8988T (cell line): ENCODE measurements at places on chromosomes 16 and 17.
A peak's percentile ranks its signal among the peaks of the same experiment; 100 is the strongest.

- DNase-seq, result no peak
These were observed 591 bp downstream of the PSMD7 start for GRCh38 chr16:74297145-74297665.

- no peak for DNase-seq
These were observed 34.2 kb downstream of the CFAP20 start for GRCh38 chr16:58094791-58095574.

DNA sequence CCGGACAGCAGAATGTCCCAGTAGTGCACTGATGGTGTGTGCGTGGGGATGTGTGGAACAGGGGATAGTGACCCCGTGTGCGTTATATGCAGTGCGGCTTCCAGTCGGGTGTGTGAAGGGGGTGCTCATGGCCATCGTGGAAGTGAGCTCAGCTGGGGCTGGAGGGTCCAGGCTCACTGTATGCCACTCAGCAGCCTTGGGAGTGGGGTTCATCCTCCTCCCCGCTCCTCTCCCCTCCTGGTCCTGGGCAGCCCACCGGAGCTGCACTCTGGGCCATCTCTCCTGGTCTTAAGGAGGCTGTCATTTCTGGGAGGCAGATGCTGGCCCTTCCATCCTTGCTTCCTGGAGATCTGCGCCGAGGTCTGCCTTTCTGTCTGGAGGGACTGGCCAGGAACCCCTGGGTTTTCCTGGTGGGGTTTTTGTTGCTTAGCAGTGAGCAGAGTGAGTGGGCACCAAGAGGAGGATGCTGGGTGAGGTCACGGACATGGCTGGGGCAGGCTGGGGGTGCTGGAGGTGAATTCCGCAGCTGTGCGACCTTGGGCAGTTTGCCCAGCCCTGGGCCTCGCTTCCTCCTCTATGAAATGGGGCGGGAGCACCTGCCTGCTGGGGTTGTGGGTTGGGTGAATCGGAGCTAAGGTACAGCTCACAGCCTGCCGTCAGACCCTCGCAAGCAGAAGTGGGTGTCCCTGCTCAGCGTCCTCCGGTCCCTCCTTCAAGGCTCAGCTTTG lies 164.1 kb downstream of the SEC14L1 start:
- DNase-seq, result no peak

DNA sequence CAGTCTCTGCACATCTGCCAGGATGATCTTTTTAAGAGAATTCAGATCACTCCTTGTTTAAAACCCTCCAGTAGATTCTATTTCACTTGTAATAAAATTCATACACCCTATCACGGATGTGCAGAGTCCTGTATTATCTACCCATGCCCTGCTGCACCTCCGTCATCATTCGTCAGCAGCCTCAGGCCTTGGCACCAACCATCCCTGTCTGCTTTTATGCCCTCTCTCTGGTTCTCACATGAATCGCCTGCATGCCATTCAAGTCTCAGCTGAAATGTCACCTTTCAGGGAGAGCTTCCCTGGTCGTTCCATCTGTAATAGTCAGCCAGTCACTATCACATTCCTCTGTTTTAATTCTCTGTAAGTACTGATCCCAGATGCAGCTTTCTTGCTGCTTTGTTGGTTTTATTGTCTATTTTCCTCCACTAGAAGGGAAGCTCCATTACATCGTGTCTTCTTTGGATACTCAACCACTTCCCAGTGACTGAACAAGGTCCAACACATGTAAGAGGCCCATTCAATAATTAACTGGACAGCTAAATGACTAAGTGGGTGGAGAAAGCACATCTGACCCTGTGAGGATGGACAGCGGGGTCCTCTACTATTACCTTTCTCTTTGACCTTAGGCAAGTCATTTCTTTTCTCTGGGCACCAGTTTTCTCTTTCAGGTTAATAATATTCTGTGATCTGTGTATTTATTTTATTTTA lies 81.2 kb upstream of the GOT2 start:
- no peak for DNase-seq

DNA sequence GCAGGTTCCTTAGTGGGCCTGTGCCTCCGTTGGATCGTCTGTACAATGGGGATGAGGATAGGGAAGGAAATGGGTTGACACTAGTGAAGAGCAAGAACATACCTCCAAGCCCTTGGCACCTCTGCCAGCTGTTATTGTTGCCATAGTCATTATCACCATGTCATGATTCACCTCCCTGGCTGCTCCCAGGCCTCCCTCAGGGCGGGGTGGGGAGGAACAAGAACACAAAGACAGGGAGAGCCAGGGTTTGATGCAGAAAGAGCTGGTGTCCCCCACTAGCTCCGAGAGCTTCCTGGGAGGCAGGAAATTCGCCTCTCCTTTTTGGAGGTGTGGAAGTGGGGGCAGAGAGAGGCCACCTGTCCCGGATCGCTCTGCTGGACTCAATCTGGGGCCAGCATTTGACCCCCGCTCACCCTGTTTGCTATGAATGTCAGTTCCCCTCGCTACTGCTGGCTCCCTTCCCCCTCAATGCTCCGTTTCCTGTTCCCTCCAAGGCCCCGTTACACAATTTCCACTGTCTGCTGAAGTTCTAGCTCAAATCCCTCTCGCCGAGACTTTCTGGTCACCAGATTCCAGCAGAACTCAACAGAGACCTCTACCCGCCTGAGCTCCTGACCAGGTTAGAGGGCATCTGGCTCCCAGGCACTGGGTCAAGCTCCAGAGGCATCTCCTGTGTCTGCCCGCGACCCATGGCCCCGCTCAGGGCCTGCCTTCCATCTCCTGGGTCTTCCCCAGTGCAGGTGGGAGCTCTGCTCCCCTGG lies 9.1 kb downstream of the TIMP2 start:
- no peak for DNase-seq

DNA sequence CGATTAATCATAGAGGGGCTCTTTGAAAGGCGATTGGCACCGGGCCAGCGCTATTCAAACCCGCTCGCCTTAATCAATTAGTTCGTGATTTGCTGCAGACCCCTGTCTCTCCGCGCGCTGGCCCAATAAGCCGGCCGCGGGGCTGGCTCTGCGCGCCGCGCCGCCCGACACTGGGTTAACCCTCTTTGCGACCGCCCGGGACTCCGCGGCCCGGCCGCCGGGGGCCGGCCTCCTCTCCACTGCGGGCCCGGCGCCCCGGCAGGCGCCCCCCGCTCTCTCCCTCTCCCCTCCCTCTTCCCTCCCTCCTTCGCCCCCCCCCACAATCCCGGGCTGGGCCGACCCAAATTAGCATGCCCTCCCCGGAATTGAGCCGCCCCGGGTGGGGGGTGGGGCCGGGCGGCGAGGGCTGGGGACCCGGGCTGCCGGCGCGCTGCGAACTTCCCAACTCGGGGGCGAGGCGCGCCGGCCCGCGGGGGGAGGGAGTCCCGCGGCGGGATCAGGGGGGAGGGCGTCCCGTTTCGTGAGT lies 428 bp upstream of the SALL1 start:
- peak; percentile 49 for DNase-seq

- peak; percentile 81 for DNase-seq
These were observed 57.3 kb upstream of the BCO1 start for GRCh38 chr16:81181013-81181720.

DNA sequence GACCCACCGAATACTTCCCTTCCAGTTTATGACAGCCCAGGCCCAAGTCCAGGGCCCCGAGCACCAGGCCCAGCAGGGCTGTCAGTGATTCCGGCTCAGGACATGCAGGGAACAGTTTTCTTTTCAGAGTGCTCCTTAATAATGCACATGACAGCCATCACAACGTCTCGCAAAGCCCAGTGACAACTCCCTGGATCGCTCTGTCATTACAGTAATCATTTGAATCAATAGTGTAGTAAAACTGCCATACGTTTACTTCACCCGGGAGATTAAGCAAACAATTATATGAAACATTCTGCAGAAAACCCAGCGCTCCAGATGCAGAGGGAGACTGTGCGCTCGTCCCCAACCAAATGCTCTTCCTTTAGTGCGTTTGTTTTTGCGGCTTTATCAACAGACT lies 162.6 kb upstream of the CDH13 start:
- no peak for DNase-seq

GRCh38 chr17:76166168-76166567 lies 25.1 kb upstream of the FOXJ1 start:
- no peak for DNase-seq

GRCh38 chr17:68613739-68614298 lies 12.7 kb upstream of the FAM20A start:
- DNase-seq, result no peak

GRCh38 chr16:1070084-1070863 lies 2.3 kb upstream of the SSTR5 start:
- DNase-seq, result no peak

DNA sequence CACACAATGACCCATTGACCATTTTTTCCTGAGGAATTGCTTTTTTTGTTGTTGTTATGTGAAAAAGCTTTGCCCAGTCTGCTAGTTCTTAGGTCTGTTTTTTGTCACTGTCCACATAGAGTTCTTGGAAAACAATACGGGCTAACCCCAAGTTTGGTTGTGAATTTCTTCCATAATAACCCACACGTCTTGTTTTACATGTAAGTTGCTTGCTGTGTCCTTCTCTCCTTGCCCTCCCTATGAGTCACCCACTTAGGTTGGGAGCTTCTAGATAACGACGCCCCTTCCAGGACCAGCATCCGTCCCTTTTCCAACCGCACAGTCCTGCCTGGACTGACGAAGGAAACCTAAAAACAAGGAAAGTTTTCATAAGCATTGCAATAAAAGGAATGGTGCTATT lies 175.3 kb upstream of the HS3ST3A1 start:
- no peak for DNase-seq

DNA sequence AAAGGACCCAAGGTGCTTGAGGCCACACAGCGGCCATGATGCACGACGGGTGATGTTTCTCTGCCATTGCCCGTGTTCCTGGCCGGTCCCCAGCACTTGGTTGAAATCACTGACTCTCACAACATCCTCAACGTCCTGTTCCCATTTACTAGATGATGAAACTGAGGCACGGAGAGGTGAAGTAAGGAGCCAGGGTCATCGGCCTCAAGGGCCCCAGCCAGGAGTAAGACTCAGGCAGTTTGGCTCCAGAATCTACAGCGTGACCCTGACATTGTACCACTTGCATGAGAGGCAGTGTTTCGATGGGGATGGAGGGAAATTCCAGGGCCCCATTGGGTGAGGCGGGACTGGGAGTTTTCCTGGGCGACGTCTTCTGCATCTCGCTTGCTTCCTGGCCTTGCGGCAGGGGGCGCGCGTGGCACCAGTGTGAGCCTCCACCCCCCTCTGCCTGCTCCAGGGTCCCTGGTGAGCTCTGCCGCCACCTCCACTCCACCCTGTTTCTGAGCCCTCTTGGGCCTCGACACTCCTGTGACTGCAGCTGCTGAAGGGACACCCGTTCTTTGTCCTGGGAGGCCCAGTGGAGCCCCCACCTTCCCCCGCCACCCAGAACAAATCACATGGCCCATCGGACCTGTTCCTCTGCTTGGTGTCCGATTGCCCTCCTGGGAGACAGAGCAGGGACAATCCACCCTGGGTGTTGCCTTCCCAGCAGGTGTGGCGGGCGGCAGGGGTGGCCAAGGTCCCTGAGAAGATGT lies 133.0 kb upstream of the GSE1 start:
- peak; percentile 98 for DNase-seq

GRCh38 chr16:22318690-22319358 lies 21.6 kb downstream of the POLR3E start:
- no peak for DNase-seq

- DNase-seq, result no peak
These were observed 51.4 kb downstream of the CACNG1 start for GRCh38 chr17:67095803-67096202.

GRCh38 chr17:39123627-39124026 lies 27.8 kb downstream of the PLXDC1 start:
- DNase-seq, result no peak

- DNase-seq, result no peak
These were observed 32.3 kb downstream of the CLEC16A start for GRCh38 chr16:10976634-10977033.

DNA sequence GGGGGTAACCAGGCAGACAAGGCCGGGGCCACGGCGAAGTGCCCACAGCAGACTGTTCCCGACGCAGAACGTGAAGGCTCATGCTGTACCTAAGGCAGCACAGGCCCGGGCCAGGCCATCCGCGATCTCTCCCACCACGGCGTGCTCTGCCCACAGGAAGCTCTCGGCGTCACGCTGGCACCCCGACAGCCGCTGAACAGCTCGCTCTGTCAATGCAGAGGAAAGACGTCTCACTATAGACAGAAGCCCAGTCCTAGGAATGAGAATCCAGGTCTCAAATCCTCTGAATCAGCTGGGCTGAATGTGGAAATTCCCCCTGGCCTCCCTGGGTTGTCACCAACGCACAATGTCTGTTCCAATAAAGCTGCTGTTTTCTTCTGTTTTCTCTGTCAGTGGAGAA lies 21.4 kb downstream of the SERPINF1 start:
- DNase-seq, result no peak

DNA sequence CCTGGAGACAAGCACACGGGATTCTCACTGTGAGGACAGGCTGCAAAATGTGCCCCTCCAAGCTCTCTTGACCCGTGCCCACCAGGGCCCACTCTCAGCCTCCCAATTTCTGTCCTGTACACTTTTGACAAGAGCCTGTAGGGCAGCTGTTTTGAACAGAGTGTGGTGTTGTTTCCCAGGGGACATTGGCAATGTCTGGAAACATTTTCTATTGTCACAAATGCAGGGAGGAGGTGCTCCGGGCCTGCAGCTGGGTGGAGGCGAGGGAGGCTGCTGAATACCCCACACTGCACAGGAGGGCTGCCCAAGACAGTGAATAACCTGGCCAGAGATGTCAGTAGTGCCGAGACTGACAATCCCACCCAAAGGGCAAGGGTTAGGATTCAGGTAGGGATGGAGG lies 10.5 kb downstream of the CEP295NL start:
- DNase-seq, result no peak

DNA sequence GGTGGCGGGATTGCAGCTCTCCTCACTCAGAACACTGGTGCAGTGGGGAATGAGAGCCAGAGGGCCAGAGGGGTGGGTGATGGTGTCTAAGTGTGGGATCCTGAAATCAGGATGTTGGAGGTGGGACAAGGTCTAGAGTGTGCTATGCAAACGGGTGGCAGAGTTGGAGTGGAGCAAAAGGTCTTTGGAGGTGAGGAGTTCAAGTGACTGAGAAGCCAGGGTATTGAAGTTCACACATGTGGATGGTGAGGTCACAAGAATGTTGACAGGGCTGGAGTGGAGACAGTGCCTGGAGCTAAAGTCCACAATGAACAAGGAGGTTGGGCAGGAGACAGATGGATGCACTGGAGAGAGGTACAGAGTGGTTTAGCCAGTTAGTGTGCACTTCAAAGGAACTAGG lies 38.3 kb upstream of the MAP3K14 start:
- DNase-seq, result no peak

GRCh38 chr16:49012961-49013726 lies 268.5 kb downstream of the CBLN1 start:
- no peak for DNase-seq

- DNase-seq, result no peak
These were observed 6.8 kb downstream of the TNRC6C start for GRCh38 chr17:77965352-77965751.
